ENCODE measurements at places on chromosomes 3 and 15.

DNA sequence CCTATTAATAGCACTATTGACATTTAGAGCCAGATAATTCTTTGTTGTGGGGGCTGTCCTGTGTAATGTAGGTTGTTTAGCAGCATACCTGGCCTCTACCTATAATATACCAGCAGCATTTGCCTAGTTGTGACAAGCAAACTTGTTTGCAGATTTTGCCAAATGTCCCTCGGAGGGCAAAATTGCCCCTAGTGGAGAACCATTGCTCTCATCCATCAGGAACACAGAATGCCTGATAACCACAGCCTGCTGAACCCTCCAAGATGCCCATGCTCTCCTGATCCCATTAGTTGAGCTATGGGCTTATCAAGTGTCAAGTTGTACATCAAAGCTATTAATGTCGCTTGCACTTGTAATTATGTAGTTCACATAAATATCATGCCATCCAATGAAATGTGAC is 15.0 kb upstream of the KBTBD8 start:
- DNase-seq, result no peak

DNA sequence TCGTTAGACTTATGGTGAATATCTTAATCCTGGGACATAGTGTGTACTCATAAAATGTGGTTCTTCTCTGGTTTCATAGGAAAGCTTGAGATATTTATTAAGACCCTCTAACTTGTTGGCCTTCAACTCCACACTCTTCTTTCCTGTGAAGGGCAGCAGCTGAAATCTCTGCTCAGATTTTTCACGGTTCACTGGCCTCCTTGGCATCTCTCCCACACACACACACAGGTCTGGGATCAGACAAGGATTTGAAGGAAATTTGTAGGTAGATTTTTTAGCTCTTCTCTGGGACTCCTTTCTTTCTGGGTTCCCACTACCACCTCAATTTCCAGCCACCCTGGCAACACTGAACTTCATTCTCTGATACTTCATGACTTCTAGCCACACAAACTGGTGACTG is 70.2 kb downstream of the MYRIP start:
- DNase-seq, result no peak

DNA sequence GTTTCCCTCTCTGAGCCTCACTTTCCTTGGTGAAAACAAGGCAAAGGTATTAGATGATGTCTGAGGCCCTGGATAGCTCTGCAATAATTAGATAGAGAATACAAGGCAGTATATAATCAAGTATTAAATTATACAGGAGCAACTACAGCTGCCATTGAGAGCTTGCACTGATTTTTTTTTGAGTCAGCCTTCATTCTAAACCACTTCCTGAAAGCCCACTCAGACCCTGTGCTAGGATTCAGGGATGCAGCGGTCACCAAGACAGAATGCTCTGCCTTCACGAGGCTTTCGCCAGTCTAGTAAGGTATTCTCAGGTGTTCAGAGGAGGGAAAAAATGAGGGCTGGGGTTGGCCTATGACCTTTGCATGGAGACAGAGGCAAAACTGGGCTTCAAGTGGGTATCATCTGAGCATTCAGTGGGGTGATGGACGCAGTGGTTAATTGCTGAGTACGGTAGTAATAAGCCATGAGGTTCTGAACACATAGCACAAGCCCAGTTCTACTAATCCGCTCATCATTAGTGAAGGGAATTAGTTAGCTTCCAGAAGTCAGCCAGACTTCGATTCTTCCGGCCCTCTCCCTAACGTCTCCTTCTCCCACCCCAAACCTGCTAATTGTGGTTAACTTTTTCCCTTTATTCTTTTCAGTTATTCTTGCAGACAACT is 3.6 kb downstream of the VGLL4 start:
- DNase-seq, result no peak

DNA sequence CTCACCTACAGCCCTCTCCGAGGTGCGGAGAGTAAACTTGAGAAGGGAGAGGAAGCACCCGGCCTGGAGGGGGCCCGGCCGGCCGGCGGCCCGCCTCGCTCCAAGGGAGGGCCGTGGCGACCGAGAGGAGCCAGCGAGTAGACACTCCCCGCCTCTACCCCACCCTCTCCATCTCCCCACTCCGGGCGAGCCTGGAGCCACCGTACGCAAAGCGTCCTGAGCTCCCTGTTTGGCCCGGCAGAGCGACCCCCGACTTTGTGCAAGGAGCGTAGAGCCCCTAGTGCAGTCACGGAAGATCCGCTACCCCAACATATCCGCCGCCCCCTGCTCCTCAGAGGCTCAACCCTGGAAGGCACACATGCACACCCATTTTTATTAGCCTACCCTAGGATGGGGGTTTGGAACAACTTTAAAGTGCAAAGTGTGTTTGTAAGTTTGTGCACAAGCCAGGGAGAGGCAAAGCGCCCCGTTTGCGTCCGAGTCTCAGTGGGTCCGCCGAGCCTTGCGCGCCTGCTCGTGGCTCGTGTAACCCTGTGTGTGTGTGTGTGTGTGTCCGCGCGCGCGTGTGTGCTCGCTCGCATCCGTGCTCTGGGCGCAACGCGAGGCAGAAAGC is 508 bp upstream of the SMAD6 start:
- no peak for DNase-seq

DNA sequence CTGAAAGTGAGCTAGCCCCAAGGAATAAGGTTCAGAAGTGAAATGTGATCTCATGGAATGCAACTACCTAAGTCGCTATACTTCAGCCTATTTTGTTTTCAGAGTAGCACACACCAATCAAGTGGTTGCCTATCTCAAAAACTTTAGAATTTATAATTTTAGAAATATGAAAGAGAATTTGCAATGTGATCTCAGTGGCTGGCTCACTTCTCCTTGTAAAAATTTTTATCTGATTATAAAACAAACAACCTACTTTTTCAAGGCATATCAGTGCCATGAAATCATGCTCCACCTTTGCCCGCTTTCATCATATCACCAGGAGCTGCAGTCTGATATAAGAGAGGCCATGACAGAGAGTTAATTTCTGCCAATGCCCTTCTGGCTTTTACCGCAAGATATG is 47.3 kb downstream of the CLDN11 start:
- no peak for DNase-seq

DNA sequence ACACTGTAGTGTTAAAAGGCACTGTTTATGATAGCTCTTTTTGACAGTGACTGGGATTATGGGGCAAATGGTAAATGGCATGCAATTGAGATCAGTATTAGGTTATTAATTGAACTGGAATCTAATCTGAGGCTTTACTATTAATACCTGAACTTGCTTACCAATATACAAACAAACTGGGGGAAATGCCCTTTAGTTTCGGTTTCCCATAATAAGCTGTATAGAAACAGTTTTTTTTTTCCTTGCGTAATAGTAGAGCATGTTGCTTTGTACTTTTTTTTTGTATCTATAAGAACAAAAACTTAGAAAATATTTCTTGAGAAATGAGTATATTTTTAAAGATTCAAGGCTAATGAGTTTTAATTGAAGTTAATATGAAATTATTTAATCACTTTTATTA is 95.0 kb downstream of the FNDC3B start:
- DNase-seq, result no peak

DNA sequence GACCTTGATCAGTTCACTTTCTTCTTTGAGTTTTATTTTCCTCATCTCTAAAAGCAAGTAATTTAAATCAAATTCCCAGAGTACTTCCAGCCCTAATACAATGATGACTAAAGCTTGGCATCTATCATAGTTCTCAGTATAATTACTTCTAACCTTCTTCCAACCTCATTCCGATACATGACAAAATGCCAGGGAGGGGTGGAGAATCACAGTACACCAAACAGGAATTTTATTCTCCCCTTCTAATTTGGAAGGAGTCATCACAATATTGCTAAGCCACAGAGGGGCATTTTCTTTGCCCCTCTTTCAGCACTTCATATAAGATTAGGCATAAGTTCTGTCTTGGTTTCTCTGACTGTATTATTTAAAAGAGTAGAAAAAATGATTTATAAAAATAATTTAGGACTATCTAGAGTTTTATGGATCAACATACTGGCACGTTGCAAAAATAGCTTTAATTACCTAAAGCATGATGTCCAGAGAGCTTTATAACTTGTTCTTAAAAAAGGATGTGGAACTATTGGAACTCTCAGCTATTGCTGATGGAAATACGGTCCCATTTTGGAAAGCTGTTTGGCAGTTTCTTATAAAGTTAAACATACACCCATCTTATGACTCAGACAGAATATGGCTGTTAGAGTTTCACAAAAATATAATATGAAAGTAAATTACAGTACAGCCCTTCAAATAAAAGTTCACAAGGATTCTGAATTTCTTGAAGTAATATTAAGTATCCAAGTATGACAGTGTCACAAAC is 86.9 kb upstream of the UBE2E2 start:
- no peak for DNase-seq

DNA sequence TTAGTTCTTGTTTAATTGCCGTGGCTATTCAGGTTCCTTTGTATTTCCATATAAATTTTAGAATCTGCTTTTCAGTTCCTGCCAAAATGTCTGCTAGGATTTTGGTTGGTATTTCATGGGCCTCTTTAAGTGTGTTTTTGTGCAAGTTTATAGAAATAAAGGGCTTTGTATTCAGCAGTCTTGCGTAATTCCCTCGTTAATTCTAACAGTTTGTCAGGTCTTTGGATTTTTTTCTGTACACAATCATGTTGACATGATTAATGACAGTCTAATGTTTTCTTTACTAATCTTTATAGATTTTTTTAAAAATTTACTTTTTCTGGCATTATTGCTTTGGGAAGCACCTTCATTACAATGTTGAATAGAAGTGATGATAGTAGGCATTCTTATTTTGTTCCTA is 120.9 kb downstream of the NEK11 start:
- DNase-seq, result no peak

- DNase-seq, result peak; percentile 29
Measured at GRCh38 chr15:84734794-84735479, 13.5 kb upstream of the ZNF592 start.

GRCh38 chr3:192408007-192408646 is 319.2 kb downstream of the FGF12 start:
- DNase-seq, result no peak

GRCh38 chr3:122260206-122260605 is 64.8 kb upstream of the CSTA start:
- DNase-seq, result no peak

- no peak for DNase-seq
Measured at GRCh38 chr3:195129644-195130492, 141.1 kb downstream of the XXYLT1 start.

DNA sequence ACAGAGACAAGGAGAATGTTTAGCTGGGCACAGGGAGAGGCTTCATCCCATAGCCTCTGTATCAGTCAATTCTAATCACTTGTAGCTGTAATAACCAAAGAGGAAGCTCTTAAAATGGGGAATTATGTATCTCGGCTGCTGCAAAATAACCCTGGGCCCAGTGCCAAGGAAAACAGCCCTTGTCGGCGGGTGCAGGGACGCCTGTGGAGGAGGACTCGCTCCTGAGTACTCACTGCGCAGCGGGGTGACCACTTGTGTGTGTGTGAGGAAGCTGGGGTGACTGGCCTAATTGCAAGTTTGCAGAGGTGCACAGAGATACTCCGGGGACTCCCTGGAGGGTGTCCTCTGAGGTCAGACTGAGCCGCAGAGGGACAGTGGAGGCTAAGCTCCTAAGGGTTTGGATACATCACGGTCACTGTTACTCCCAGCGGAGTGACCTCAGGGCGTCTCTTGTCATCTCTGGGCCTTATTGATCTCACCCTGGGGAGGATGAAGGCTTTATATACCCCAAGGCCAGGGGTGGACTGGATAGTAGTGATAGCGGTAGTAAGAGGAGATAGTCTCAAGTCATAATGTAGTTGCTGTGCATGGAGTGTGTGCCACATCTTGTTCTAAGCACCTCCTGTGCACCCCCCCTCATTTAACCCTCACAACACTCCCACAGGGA is 37.2 kb downstream of the SLC6A6 start:
- no peak for DNase-seq

DNA sequence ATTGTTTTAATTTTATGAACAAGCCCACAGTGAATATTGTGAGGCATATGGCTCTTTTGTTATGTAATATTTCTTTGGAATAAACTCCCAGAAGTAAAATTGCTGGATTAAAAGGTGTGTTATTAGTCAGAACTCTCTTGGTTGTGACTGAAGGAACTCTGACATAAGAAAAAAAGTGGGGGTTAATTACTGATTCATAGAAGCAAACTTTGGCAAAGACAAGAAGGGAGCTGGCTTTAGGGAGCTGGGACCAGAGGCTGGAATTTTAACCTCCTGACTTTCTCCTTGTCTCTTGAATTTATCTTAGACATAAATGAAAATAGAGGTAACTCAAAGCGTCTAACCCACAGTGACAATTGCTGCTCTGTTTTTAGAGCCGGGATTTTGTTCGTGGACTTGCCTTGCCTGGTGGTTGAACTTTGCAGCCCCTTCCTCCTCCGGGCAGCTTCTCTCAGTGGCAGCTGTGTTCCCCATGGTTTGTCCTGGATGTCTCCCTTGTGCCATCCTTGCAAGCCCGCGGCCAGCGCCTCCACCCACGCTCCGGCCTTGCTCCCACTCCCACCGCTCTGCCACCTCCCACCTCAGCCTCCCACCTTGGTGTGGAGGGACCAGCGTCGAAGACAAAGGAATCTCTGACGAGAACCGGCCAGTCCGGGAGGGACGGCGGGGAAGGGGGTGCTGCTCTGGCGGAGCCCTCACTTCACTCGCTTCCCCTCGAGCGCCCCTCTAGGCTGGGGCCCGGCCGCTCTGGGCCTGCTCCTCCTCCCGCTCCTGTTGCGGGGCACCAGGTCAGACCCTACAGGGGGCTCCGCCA is 28.0 kb downstream of the ARHGAP31 start:
- DNase-seq, result no peak

GRCh38 chr3:59839283-59839682 is 789.5 kb upstream of the CFAP20DC start:
- DNase-seq, result no peak

DNA sequence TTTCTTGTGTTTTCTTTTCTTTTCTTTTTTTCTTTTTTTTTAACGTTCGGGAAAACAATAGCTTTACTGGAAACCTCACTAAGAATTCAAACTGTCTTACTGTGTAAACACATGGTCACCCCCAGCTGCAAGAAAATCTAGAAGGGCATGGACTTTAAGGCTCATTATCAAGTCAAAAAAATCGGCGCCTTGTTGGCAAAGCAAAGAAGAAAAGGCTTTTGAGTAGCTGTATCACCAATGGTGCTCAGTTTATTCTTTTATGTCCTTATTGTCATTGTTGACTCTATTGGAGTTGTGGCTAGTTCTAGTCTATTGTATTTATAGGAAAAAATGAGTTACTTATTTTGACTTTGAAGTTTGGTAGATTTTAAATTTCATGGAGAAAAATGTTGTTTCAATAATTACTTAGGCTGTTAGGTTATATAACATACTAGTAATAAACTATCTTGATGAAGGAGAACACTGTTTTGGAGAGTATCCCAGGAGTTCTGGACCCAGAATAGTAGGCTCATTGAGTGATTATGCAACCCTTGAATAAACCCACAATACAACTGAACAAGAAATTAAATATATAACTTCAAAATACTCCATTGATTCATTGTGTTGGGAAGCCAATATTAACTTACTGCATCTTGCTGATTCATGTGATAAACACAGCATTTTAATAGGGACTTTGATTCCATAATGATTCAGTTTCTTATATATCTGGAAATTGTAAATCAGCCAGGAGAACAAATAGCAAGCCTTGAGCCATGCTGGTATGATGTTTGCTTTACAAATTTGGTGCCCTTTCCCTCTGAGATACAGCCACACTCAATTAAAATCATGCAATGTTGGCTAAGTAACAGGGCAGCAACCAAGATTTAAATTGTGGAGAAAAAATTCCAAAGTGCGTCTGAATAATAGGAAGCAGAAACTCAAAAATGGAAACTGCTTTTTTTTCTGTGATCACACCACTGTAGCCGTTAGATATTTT is 27.8 kb upstream of the GOLIM4 start:
- no peak for DNase-seq

- peak; percentile 44 for DNase-seq
Measured at GRCh38 chr15:73697033-73697467, 12.9 kb downstream of the CD276 start.
